ENCODE measurements at places on chromosomes 7 and 10.

DNA sequence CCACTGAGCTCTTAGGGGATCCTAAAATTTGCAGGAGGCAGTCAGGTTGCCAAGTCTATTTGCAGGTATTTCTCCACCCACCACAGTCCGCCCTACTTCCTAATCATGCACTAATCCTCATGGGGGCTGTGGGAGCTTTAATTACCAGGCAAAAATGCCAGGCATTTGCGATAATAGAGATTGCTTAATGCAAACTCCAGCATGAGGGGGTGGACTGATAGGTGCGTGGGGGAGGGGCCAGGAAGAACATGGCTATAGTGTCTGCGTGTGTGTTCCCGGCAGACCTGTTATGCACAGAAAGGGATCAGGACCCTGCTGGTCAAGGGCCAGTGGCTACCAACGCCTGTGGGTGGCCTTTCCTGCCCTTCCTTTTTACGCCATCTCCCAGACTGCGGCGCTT is 15.6 kb upstream of the AQP1 start:
- no peak for DNase-seq

GRCh38 chr10:22701132-22701826 is 13.1 kb downstream of the PIP4K2A start:
- DNase-seq: no peak

DNA sequence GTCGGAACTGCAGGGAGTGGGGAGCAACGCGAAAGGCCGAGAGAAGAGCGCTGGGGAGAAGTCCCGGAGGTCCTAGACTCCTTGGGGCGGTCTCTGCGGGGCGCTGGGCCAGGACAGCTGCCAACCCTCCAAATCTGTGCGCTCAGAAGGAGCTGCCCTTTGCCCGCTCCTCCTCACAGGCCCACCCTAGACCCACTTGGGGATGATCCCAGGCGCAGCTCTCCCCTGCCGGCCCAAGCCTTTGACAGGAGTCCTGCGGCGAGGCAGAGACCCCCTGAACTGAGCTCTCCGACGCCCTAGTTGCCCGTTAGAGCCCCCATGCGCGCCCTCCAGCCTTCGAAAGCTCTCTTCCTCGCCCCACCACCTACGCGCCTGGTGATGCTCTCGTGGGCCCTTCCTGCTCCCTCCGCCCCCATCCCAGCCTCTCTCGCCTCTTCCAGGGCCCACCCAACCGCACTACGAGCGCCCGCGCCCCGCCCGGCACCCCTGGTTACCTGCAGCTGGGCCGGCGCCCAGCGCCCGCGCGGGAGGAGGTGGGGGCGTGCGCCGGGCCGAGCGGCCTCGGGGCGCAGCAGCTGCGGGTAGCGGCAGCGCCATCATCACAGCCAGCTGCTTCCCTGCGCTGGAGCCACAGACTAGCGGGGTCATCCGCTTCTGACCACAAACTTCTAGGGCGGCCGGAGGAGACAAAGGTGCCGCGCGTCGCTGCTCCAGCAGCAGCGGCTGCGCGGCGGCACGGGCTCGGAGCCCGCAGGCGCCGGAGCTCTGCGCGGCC is 353.4 kb downstream of the DNAJB6 start:
- DNase-seq: no peak

DNA sequence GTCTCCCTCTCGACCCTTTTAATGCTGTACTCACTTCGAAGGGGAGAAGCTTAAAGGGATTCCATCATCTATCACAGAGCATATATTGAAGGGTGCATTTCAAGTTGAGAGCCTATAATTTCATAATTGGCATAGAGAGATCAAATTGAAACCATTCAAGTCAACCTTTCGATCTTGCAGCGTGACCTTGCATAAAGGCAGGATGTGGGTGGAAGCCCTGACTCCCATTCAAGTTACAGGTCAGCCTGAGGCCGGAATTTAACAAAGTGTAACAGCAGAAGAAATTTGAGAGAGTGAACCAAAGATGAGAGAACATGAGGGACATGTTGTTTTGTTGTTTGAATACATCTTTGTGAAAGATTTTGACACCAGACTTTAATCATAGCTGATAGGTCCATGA is 195.3 kb upstream of the TPK1 start:
- no peak for DNase-seq

GRCh38 chr10:11440250-11441150 is 170.9 kb downstream of the USP6NL start:
- no peak for DNase-seq

GRCh38 chr10:89346405-89347254 is 18.8 kb downstream of the IFIT3 start:
- peak; percentile 31 for DNase-seq

All from endothelial cell (in vitro differentiated cells).